ENCODE measurements at places on chromosomes 5 and 9. TPM values are rescaled to one million over a fixed set of nuclear protein-coding genes. Genes with fewer than 3 reads are reported as not detected.

The SEPTIN8 gene
- total RNA-seq: 32.6 TPM

The ELAVL2 gene
- total RNA-seq: not detected

The TXNDC15 gene
- total RNA-seq: 56.7 TPM

The TUSC1 gene
- 0.34 TPM for total RNA-seq

The CACFD1 gene
- 0.82 TPM for total RNA-seq

The TPPP gene
- total RNA-seq: 0.34 TPM

The GLE1 gene
- total RNA-seq: 46.0 TPM

The PCDHGB7 gene
- 0.39 TPM for total RNA-seq

The MTAP gene
- total RNA-seq: 63.7 TPM

All from T-helper 2 cell treated with Interferon-gamma antibody and Interleukin-4, amounts not matched to agents 100 ng/mL and 5 ng/mL, for 36 hours (primary cell).